ENCODE measurements at places on chromosomes 2 and 18. TPM values are rescaled to one million over a fixed set of nuclear protein-coding genes. Genes with fewer than 3 reads are reported as not detected.

KLHL14 gene
- 4.8 TPM for total RNA-seq

CXCR1 gene
- not detected for total RNA-seq

ANKRD62 gene
- not detected for total RNA-seq

DNA sequence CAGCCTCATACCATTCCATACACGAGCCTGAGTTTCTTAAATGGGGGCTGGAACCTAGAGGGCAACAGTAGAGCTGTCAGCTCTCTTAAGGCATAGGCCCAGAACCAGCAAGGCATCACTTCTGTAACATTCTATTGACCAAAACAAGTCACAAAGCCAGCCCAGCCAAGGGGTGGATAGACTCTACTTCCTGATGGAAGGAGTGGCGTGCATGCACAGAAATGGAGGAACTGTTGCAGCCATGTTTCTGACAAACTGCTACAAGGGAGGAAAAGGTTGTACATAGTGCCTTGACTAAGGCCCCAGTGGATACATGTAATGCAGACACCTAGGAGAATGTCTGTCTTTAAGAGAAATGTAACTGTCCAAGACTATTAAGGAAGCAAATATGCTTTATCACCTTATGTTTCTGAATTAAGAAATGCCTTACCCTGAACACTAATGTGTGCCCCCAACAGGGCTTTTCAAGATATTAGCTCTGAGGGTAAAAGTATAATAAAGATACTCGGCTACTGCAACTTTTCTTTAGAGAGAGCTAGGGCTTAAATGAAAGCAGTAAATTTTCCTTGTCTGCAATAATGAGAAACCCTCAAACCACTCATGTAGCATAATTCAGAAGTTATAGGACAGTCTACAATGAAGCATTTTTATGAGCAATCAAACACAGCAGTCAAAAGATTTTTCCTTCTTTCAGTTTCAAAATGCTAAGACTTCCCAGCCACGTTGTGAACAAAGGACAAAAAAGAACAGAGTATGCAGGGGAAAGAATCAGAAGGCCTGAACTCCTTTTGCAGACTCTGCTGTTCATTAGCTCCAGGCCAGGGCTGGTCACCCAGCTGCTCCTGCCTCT is 35.1 kb upstream of the CDC42EP3 start:
- no peak for DNase-seq

FEV gene
- not detected for total RNA-seq

THUMPD2 gene
- 19.6 TPM for total RNA-seq

- DNase-seq, result no peak
These were observed 48.5 kb downstream of the ZNF516 start for GRCh38 chr18:76446321-76447257.

- no peak for DNase-seq
These were observed 121.0 kb downstream of the RAPGEF4 start for GRCh38 chr2:172856606-172857005.

DNA sequence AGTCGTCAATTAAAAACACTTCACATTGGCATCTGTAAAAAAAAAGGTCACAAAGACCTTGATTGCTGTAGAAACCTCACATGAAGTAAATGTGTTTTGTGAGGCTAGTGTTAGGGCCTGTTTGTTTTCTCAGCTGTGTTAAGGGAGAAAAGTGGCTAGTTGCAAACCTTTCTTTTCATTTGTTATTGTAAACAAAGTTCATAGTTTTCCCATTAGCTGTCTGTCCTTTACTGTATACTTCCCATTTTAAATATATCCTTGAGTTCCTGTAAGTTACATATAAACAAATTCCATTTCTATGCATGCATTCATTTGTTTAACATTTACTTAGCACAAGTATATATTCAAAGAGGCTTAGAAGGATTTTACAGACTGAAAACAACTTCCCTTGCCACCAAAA is 1250.2 kb downstream of the LRP1B start:
- DNase-seq, result no peak

- DNase-seq, result no peak
These were observed 655.2 kb downstream of the EPHA4 start for GRCh38 chr2:220916931-220917330.

GRCh38 chr2:132503701-132504100 is 87.1 kb downstream of the GPR39 start:
- no peak for DNase-seq

- no peak for DNase-seq
These were observed 19.5 kb upstream of the DARS1 start for GRCh38 chr2:136004965-136005364.

GRCh38 chr2:46411245-46411641 is 68.1 kb upstream of the TMEM247 start:
- DNase-seq, result no peak

DNA sequence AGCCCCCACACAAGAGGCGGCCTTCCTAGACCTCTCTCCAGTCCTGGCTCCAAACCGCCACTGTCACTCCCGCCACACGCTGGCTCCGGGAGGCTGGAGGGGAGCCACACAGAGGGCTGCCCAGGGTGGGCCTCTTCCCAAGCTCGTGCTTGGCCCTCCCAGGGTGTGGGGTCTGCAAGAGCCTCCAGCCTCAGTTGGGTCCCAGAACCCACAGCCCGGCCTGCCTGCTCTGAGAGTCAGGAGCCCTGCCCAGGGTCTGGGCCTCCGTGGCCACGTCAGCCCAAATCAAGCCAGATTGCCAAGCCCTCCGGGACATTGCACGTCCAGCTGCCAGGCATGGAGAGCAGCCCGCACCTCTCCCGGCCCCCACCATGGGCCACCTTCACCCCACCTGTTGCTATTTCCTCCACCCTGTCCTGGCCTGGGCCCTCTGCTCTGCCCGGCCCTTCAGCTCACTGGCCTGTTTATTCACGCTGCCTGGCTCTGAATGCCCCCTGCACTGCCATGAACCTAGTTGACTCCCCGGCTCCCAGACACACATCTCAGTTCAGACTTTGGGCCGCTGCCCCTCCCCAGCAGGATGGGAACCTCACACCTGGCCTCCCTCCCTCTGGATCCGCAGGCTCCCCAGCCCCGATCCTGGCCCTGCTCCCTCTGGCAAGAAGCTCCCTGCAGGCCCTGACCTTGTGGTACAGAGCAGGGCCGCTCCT is 61.0 kb downstream of the BIN1 start:
- no peak for DNase-seq

DNA sequence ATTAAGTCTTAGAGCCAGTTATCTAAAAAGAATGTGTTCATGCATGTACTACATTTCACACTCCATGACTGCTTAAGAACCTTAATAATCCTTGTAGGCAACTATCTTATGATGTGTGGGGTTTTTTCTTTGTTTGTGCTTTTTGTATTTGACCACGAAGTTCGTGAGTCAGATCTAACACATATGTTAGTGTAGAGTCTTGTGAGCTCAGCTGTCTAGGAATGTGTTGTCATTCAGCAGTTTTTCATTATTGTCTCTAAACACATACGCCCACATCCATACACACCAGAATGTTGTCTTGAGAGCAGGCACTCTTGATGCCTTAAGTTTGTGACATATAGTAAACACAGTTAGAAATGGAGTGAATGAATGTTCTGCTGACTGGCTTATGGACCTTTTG is 38.4 kb downstream of the CAB39 start:
- DNase-seq, result no peak

GRCh38 chr2:238922435-238922834 is 74.5 kb downstream of the TWIST2 start:
- DNase-seq, result no peak

- DNase-seq, result no peak
These were observed 401.0 kb downstream of the SETBP1 start for GRCh38 chr18:45081566-45082181.

DNA sequence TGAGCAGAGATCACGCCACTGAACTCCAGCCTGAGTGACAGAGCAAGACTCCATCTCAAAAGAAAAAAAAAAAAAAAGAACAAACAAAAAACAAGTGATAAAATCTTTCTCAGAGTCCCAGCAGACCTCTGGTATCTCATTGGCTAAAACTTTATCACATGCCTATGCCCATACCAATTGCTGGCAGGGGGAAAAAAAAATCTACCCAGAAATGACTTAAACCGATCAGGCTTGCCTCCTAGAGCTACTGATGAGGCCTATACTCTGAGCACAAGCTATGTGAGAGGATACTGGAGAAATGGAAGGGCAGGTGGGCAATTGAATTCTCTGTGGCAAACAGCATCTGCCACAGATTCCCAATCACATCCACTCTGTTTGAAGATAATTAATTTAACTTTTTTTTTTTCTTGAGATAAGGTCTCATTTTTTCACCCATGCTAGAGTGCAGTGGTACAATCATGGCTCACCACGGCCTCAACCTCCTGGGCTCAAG is 49.0 kb downstream of the FBXO36 start:
- DNase-seq, result no peak

DNA sequence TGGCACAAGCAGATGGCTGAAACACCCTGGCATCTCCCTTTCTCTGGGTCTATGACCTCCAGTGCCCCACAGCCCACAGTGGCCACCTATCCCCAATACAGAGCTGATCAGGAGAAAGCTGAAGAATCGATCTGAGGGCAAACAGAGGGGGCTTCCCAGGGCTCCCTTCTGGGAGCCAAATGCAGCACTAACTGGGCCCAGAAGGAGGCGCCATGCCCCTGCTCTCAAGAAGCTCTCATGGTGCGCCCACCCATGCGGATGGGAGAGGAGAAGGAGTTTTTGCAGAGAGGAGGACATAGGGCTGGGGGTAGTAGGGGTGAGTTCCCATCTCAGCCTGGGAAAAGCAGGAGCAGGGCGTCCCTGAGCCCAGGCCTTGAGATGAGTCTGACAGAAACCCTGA is 787.3 kb upstream of the RAB6C start:
- DNase-seq, result no peak

TMEFF2 gene
- total RNA-seq, result 2.3 TPM

DNA sequence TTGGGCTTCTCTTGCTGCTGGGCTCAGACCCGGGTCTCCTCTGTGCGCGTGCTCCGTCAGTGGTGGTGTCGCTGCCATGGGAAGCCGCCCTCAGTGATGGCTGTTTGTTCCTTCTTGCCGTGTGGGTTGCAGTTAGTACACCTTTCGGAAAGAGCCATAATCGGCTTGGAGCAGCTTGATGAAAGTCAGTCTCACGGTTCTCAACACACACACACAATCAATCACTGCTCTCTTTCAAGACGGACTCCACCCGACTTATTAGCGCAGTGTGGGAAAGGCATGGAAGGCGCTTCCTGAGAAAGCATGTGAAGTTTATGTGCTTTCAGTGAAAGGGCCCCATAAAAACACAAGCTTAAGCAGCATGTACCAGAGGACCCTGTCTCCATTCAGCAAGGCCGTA is 64.1 kb downstream of the SOX11 start:
- no peak for DNase-seq

B3GNT7 gene
- total RNA-seq, result 151 TPM

NT5DC4 gene
- not detected for total RNA-seq

- DNase-seq, result no peak
These were observed 22.0 kb downstream of the TGFBRAP1 start for GRCh38 chr2:105307550-105307949.

SLC23A3 gene
- total RNA-seq, result 0.55 TPM

- DNase-seq, result no peak
These were observed 167.6 kb downstream of the INSIG2 start for GRCh38 chr2:118255771-118256372.

HOXD13 gene
- total RNA-seq, result not detected

DNA sequence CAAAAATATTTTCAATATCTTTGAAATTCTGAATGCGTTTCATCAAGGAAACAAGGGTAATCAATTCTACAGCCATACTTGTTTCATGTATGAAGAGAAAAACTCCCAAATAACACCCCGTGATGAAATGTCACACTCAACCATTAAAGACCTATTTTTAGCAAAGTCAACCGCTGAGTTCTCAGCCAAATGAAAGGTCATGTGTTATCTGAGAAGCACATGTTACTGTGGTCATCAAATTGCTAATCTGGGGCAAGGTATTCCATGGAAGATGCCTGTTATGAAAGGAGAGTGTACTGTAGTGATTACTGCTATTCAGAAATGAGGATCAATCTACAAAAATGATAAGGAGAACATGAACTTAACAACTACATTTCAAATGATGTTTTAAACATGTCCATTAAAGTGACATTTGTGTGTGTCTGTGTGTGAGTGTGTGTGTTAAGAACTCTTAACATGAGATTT is 126.7 kb downstream of the BCL2 start:
- DNase-seq, result no peak

- DNase-seq, result no peak
These were observed 21.1 kb upstream of the MALT1 start for GRCh38 chr18:58649966-58650816.

Data from WTC11 (cell line).